8988T (cell line): ENCODE measurements at places on chromosomes 5 and 9.

DNA sequence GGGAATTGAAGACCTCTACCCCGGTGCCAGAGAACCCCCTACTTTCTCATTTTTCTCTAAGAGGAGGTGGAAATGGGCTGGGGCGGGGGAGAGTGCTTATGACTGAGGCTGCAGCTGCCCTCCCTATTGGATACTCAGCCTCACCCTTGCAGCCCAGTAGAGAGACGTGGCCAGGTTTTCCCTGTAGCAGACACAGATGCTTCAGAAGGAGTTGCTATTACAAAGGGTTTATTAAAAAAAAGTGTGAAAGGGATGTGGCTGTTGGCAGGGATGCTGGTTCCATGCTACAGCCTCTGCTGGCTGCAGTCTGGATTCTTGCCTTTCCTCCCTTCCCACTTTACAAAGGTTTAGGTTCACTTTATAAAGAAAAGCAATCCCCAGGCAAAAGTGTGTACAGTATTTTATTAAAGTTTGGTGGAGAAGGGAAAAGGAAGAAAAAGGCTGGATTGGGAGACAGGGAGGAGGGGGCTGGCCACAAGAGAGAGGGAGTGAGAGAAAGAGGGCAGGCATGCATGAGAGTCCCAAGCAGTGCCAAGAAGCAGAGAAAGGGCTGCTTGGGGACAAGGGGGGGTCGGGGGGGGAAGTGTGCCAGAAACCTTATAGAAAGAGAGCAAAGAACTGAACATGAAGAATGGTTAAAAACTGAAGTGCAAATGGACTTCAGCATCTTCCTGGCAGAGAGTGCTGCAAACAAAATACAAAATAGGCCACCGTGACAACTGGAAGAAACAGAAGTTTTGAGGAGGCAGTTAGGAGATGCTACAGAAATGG is 29.5 kb upstream of the NFIB start:
- DNase-seq: no peak

GRCh38 chr5:130104895-130105688 is 200.8 kb downstream of the CHSY3 start:
- DNase-seq: no peak

DNA sequence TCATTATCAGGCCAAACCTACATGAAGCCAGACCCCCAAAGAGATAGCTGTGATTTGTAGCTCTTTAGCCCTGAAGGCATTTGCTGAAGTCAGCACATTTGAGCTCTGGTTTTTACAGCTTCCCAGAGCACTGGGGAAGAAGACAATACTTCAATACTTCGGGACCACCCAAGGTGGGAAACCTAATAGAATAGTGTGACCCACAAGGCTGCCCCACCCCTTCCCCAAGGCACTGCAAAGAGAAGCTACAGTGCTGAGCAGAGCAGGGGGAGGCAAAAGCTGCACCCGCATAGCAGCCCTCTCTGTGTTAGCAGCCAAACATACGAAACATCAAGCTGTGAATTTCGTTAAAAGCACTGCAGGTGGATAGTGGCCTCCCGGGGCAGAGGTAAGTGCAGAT is 87.3 kb downstream of the HSD17B3 start:
- DNase-seq: no peak

GRCh38 chr5:35736280-35736679 is 118.6 kb downstream of the SPEF2 start:
- DNase-seq: no peak

DNA sequence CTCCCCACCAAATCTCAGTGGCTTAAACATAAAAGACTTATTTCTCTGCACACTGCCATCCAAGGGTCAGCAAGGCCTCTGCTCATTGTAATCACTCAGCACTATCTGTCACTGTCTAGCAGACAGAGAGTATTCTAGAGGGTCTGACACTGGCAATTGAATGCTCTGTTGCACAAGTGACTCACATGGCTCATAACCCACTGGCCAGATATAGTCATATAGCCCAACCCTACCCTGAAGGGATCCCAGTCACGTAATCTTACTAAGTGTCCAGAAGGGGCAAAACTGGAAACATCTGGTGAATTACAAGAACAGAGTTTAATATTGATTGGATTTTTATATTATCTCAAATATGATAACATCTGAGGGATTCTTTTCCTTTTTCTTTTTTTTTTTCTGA is 80.7 kb downstream of the TSSK1B start:
- no peak for DNase-seq

- DNase-seq: no peak
Observed at GRCh38 chr5:91382530-91383026, 539 bp downstream of the ARRDC3 start.

DNA sequence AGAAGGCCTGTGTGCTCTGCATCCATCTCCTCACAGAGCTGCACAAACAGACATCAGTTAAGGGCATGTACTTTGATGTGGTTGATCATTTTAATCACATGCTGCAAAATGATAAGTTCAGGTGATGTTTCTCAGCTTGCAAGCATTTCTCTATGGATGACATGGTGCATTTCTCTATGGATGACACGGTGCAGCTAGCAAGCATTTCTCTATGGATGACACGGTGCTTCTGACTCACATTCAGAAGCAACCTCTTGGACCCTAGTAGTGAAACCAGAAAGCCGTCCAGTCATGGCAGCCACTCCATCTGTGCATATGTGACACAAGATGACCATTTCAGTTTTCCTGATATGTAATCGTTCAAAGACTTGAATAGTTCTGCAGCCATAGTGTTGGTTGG is 24.1 kb upstream of the RNF20 start:
- no peak for DNase-seq

GRCh38 chr5:168528521-168529373 is at the start of gene FBLL1:
Gene FBLL1, plus strand, starts transcription at chr5:168529305. Its CDS starts 200 bp downstream, at chr5:168529505.
- DNase-seq: no peak

GRCh38 chr5:164002214-164002613 is 496.8 kb downstream of the MAT2B start:
- DNase-seq: no peak

DNA sequence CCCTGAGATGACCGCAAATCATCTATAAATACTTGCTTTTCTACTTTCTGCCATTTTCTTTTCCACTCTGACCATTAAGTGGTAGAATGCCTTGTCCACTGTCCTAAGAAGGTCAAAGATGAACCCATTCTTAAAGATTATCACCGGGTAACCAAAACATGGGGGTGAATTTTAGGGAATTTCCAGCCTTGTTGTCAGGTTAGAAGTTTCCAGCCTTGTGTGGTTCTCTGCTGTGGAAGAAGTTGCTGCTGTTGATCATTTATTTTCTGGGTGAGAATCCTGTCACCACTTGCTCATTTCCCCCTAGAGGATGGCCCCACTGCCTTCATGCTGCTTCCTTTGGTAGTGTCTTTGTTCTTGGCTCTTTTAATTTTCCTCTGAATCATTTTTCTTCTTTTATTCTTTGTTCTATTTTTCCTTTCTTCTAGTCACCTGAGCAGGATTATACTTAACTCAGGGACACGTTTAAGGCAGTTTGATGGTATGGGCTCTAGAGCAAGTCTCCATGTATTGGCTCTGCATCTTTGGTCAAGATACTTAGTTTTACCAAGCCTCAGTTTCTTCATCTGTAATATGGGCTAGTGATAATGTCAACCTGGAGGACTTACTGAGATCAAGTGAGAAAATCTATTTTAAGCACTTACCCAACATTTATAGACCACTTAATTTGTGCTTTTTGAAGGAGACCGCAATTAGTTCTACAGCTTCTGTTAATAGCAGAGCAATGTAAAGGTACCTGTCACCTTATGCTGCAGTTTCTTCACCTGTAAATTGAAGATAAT is 266.2 kb downstream of the ARHGAP26 start:
- no peak for DNase-seq

DNA sequence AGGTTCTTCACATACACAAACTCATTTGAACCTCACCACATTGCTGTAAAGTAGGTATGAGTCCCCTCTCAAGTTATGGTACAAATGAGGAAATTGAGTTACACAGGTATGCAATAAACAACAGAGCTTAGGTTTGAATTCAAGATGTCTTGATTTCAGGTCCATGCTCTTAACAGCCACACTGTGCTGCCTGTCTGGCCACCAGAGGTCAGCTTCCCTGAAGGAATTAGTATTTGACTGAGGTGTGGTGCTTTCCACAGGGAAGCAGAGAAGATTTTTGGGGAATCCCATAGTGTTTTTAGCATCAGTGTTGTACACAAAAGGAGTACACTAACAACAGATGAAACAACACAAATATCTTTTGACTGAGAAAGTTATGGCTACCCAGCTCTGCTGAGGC is 94.4 kb upstream of the ITGA1 start:
- DNase-seq: no peak

GRCh38 chr9:128213746-128214497 is 10.7 kb downstream of the DNM1 start:
- DNase-seq: no peak

DNA sequence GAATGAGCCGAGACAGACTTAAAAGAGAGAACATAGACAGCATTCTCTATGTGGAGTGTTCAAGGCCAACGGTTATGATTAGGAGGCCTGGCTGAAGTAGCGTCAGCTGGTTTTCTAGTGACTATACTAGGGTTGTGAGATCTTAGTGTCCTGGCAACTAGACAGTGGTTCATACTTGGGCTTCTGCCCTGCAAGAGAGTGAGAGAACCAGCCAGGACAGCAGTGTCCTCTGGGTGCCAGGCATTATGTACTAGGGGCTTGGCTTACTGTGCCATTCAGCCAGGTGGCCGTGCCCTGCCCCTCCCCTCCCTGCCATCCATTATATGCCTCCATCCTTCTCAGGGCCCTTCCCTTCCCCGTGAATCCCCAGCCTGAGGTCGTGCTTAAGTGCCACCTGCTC is 56.8 kb downstream of the TRIO start:
- no peak for DNase-seq

- peak; percentile 46 for DNase-seq
Observed at GRCh38 chr9:124453586-124454191, 3.4 kb downstream of the ADGRD2 start.

DNA sequence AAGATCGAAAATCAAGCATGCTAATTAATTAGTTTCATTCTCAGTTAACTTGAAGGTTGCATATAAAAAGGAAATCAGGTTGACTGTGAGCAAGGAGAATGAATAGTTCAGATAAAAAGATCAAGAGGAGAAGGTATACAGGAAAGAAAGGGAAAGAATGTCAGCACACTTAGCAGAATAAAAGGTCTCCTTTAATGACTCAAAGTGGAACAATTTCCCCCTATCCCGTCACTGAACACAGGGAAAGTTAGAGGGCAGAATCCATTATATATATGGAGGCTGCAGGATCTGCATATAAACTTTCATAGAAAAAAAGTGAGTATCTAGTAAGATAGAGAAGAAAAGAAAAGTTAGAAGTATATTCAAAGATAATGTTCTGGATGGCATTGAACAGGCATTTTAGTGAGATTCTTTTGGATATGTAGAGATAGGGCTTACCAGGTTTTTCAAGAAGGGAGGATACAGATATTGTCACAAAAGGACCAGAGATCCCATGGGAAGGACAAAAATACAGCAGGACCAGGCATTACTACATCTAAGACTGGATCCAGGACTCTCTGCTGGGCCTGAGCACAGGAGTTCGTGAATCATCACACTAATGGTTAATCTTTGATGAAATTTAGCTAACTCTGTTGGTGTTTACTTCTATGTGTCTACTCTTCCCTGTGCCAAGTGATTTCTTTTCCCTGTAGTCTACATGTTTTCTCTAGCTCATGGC is 988.2 kb upstream of the ARRDC3 start:
- DNase-seq: no peak

GRCh38 chr5:72920690-72921502 is 34.9 kb upstream of the FCHO2 start:
- DNase-seq: no peak

- peak; percentile 37 for DNase-seq
Observed at GRCh38 chr5:149731332-149731616, 1.2 kb downstream of the PPARGC1B start.

GRCh38 chr5:132662004-132662401 is 4.0 kb downstream of the IL13 start:
- DNase-seq: no peak

DNA sequence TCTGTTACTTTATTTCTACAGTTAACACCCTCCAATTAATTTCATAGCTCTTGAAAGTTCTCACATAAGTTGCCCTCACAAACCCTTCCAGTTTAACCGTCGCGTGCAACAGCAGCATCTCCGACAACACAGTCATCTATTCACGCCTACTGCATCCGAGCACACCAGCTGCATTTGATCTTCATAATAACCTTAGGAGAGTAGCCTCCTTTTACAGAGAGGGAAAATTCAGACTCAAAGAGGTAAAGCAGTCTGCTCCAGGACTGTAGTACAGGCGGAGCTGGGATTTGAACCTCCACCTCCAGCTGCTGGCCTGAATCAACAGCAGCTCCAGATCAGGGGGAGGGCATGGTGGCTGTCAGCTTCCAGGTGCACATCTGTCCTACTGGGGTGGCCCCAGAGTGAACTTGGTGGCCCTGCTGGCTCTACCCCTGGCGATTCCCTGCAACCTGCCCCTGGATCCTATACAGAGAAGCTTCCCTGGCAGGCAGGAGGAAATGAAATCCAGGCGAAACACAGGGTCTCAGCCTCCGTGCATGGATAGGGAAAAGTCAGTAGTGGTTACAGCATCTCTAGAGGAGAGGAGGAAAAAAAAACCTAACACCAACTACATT is 71.6 kb upstream of the UNC5A start:
- no peak for DNase-seq

- DNase-seq: no peak
Observed at GRCh38 chr5:87327998-87328397, 60.3 kb downstream of the RASA1 start.

DNA sequence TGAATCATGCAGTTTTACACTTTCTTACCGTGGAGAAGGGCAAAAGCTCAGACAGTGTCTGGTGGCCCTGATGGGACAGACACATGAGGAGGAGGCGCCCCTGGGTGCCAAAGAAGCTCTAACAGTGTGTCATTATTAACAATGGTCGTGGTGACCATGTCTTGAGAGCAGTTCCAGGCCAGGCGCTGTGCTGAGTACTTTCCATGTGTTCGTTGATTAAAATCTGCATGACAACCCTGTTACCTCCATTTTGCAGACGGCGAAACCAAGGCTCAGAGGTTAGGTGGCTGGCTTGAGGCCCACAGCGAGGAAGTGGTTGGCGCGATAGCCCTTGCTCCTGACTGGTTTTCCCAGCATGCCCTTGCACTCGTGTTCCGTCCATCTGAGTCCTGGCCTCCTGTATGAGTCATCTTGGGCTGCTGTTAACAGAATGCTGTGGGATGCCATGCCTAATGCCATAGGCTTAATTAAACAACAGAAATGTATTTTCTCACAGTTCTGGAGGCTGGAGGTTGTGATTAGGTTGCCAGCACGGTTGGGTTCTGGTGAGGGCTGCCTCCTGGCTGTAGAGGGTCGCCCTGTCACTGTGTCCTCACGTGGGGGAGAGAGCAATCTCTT is 92.0 kb downstream of the AMBP start:
- DNase-seq: no peak

GRCh38 chr5:144026286-144026685 is 144.2 kb downstream of the YIPF5 start:
- DNase-seq: no peak

GRCh38 chr9:16069671-16070454 is 517.0 kb downstream of the CCDC171 start:
- DNase-seq: no peak

DNA sequence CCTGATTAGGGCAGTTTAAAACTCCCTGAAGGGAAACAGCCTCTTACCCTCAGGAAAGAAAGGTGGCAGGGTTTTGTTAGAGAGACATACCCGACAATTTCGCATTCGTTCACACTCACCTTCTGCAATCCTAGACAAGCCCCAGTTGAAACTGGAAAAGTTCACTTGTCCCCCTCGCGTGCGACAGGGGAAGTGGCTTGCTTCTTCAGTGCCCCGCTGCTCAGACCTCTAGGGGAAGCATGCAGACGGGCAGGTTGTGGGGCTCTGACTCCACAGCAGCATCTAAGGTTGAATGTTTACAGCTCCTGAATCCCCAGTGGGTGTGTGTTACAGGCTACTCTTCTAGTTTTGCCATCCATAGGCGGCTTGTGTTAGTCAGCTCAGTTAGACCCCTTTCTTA is 575.7 kb upstream of the ACO1 start:
- DNase-seq: no peak

GRCh38 chr5:13081116-13081515 is 863.4 kb downstream of the DNAH5 start:
- no peak for DNase-seq
